Stimulated activated CD4-positive, alpha-beta T cell treated with anti-CD3 and anti-CD28 coated beads, Interleukin-1b, Interleukin-23, amount 100 ng/mL, for 1 hour (primary cell): ENCODE measurements at places on chromosomes 1 and 21.

- DNase-seq = no peak
Observed at GRCh38 chr1:67860776-67861175, 27.5 kb upstream of the GNG12 start.

GRCh38 chr1:230823426-230823825 lies 44.9 kb downstream of the C1orf198 start:
- no peak for DNase-seq

DNA sequence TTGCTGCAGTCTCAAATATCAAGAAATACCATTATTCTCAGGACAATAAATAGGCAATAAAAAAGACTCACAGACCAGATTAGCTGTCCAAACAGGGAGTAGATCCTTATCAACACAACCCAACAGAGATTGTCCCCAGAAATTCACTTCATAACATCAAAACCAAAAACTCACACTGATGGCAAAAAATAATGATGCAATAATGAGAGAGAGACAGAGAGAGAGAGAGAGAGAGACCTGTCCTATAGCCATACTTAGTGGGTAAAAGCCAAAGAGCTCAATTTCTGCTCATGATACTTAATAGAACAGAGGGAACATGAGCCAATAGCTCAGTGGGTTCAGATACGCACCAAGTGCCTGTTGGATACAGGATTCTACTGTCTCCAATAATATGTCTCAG lies 244.5 kb downstream of the FAM72C start:
- no peak for DNase-seq

DNA sequence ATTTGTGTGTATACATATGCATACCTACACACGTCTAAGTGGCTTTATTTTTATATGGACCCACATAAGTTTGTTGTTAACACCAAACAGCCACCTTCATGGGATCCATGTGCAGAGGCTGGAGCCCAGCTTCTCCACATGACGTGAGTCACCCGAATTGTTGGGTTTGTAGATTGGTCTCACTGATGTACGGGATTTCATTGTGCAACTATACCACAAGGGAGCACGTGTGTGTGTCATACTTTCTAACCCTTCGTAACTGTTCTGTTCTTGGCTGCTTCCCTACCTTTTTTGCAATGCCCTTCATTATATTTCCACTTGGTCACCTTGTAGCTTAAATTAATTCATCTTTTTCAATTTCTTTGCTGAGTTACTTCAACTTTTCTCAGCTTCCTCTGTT lies 21.0 kb downstream of the SPRTN start:
- DNase-seq = no peak

DNA sequence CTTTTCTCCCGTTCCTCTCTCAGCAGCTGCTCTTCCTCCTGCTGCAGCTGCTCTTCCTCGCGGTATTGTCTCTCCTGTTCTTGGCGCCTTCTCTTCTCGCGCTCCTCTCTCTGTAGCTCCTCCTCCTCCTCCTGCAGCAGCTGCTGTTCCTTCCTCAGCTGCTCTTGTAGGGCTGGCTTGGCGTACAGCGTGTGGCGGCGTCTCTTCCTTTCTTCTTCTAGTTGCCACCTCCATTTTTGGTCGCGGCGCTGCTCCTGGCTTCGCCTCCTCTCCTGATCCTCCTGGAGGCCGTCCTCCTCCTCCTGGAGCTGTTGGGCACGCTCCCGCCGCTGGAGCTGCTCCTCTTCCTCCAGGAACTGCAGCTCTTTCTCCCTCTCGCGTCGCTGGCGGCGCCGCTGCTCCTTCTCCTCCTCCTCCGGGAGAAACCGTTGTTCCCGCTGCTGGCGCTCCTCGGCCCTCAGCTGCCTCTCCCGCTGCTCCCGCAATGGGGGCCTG lies 4.8 kb downstream of the TCHH start:
- no peak for DNase-seq

DNA sequence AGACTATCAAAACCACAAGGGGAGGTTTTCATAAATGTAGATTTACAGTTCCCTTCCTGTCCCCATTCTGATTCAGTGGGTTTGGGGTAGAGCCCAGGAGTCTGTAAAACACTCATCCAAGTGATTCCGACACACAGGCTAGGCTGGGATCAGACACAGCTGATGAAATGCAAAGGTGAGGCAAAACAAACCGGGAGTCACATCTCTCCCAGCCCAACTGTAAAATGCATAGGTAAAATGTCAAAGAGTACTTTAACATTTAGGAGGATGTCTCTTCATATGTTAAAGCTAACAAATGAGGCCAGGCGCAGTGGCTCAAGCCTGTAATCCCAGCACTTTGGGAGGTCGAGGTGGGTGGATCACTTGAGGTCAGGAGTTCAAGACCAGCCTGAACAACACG lies 45.0 kb downstream of the ZNF281 start:
- DNase-seq = no peak

GRCh38 chr1:11285883-11286734 lies 13.1 kb downstream of the UBIAD1 start:
- no peak for DNase-seq
